ENCODE measurements at places on chromosomes 13 and 19.

DNA sequence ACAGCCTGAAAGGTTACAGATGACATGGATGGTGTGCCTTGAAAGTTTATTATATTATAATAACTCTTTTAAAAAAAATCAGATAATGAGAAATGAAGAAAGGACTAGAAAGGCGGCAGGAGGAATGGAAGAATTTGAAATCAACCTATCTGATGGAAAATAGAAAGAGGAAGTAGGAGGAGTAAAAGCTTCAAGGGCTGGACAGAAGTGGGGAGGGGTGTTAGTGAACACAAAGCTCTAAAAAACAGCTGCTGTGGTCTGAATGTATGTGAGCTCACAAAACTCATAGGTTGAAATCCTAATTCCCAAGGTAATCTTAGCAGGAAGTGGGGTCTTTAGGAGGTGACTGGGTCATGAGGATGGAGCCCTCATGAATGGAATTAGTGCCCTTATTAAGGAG is 19.5 kb downstream of the CCDC70 start:
- DNase-seq, result no peak

GRCh38 chr13:66974174-66974573 is 256.0 kb downstream of the PCDH9 start:
- DNase-seq, result no peak

GRCh38 chr13:39249982-39250381 is 211.7 kb downstream of the NHLRC3 start:
- DNase-seq, result no peak

- peak; percentile 59 for DNase-seq
These were observed 9.1 kb upstream of the LHFPL6 start for GRCh38 chr13:39612023-39612637.

GRCh38 chr19:14147797-14148605 is 11.6 kb upstream of the ASF1B start:
- DNase-seq, result peak; percentile 93

- DNase-seq, result peak; percentile 87
These were observed 3.3 kb downstream of the CFD start for GRCh38 chr19:862581-863314.

DNA sequence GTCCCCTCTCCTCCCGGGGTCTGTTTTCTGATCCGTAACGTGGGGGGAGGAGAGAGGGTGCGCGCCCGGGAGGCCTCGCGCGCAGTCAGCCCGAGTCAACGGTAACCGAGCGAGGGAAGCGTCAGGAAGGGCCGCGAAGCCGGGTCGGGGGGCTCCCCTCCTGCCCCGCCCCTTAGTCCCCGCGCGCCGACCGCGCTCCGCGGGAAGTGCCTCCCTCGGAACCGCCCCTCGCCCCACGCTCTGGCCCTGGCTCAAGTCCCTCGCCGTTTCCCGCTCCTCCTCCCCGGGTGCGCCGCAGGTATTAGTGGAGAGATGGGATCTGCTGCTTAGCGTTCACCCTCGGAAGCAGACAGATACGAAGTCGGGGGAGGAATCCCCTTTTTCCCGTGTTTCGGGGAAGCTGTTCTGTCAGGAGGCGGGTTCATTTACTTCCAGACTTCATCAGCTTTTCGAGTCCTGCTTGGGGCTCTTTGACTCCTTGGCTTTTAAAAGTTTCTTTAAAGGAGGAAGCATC is 770 bp downstream of the HNRNPM start:
- DNase-seq, result peak; percentile 85

DNA sequence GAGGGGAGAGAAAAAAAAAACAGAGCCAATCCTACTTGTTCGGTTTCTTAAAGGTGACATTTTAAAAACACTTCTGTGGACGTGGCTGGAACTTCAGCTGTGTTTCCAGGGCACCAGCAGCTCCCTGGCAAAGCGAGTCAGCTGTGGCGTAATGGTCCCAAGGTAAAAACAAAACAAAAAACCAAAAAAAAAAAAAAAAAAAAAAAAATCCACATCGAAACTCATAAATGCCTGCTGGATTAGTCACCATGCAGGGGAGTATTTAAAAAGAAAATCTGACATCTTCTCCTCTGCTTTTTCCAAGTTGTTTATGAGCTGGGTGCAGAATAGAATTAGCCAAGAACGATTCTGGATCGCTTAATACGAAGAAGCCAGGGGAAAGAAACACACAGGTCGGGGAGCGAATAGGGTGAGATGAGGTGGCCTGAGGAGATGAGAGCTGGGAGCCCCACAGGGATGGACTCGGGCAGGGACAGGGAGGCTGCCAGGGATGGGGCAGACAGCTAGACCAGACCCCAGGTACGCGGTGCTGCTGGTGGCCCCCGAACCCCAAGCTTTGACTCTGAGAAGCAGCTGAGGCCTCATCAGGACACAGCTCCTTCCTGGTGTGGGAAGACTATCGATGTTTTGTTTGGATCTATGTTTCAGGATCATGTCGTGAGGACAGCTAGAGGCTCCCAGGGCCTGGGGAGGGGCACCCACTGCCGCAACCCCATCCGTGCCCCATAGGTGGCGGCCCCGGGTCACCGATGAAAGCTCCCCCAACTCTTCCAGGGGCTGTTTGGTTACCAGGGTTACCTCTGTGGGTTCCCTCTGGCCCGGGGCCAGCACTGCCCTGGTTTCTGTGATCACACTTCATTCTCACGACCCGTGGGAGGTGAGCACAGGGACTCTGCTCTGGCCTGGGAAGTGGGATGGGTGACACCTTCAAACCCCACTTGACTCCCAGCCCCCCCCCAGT is 3.1 kb upstream of the CTXN1 start:
- peak; percentile 73 for DNase-seq

DNA sequence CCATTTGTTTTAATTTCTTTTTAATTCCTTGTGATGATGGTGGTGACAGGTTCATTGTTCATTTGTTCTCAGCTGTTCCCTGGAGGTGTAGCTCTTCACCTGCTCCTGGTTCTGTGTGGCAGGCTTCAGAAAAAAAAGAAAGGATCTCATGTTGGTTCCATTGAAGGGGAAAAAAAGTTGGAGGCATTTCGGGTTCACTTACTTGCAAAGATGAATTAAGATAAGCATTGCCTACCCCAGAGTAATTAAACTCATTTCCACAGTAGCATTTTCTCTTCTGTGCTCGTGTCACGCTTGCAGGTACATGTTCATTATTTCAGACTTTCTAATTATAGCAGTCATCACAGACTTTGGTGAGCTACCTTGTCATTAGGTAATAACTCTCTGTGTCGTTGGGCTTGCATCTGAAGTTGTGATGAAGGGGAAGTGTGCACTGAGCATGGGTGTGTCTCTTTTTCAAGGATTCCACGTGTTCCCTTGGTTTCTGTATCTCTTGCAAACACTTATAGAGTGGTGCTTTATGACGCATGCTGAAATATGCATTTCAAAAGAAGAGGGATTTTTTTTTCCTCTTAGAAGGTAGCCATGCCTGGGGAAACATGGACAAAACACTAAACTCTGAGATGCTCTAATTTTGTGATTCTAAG is 69.1 kb downstream of the MTUS2 start:
- DNase-seq, result no peak

GRCh38 chr13:41960211-41960636 is 685 bp downstream of the VWA8 start:
- DNase-seq, result peak; percentile 25

GRCh38 chr13:77698201-77699058 is 943 bp downstream of the SLAIN1 start:
- DNase-seq, result peak; percentile 69

- DNase-seq, result no peak
These were observed 53.8 kb downstream of the ZDHHC20 start for GRCh38 chr13:21405309-21405708.

DNA sequence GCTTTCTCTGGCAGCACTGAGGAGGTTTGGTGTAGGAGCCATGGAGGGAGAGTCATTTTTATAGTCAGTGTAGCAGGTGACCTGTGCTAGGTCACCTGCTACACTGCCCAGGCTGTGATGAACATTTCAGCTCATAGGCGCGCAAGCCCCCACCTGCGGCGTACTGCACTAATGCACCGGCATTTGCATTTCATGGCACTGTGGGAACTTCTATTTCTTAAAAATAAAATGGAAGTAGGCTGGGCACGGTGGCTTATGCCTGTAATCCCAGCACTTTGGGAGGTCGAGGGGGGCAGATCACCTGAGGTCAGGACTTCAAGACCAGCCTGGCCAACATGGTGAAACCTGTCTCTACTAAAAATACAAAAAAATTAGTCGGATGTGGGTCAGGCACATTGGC is 101.0 kb downstream of the SLC7A1 start:
- DNase-seq, result no peak

DNA sequence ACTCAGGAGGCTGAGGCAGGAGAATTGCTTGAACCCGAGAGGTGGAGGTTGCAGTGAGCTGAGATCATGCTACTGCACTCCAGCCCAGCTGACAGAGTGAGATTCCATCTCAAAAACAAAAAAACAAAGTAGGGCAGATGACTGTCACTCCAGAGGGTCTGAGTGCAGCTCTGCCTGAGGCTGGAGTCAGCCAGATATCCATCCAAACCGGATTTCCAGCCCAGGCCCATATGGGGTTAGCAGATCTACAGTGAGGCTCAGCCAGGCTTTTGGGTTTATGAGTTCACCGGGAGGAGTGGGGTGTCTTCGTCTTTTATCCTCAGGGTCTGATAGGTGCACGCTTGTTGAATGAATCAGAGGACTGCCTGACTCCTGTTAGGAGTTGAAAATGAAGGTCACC is 19.0 kb downstream of the LAMP1 start:
- no peak for DNase-seq

GRCh38 chr19:10812902-10813404 is 23.1 kb downstream of the TMED1 start:
- no peak for DNase-seq

DNA sequence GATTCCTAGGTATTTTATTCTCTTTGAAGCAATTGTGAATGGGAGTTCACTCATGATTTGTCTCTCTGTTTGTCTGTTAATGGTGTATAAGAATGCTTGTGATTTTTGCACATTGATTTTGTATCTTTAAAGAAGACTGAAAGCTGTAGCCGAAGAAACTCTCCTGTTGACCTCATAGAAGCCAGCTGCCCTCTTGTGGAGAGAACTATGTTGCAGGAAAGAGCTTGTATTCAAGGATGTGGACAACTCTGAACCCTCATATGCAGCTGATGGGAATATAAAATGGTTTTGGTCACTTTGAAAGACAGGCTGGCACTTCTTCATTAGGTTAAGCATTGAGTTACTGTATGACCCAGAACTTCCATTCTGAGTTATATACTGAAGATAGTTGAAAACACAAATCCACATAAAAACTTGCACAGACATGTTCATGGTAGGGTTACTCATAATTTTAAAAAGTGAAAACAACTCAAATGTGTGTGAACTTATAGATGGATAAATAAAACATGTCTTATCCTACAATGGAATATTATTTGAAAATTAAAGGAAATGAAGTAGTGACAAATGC is 65.8 kb upstream of the SLITRK6 start:
- DNase-seq, result no peak

DNA sequence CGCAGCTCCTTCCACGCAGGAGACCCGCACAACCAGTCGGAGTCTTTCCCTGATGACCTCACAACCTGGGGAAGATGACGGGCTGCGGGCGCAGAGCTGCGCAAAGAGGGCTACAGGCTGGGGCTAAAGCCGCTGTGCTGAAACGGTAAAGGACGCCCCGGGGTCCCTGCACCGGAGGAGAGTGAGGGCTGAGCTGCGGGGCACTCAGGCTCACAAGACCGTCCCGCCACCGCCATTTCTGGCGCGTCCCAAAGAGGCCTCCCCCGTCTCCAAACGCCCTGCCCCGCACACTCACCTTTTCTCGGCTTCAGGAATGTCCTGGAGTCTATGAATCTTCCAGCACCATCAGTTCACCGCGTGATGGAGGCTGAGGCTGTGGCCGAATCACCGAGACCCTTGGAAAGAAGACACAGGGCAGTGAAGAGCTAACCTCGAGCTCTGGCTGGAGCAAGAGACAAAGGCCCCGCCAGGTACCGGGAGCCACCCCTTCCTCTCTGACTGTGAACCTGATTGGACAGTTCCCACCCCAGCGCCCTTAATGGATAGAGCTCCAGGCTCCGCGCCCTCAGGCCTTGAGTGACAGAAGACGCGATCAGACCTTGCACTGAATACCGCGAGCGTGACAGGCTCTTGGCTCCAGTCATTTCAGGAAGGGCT is 41.8 kb upstream of the ZNF429 start:
- DNase-seq, result peak; percentile 73

- no peak for DNase-seq
These were observed 4.2 kb downstream of the VPS36 start for GRCh38 chr13:52446265-52446664.
